ENCODE measurements at places on chromosomes 11 and 22. TPM values are rescaled to one million over a fixed set of nuclear protein-coding genes. Genes with fewer than 3 reads are reported as not detected.
A peak's percentile ranks its signal among the peaks of the same experiment; 100 is the strongest.

GRCh38 chr11:72614381-72614780 lies 59.8 kb downstream of the PDE2A start:
- no peak for DNase-seq

DNA sequence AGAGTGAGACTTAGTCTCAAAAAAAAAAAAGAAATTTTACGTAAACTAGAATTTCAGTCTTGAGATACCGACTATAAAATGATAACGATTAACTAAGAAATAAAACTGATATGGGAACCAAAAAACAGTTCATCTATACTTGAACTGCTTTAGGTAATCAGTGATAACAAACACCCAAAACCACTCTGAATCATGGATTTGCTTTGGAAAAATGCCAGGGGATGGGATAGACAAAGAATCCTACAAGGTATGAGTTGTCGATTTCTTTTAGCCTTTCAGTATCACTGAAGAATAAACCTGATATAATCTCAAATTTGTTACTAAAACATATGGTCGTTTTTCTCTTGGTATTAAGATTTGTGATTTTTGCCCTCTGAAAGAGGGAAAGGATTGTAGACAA lies 13.7 kb downstream of the CSTF3 start:
- DNase-seq = no peak

Gene OR6T1
- not detected for total RNA-seq

Gene SYT9
- under 0.01 TPM for total RNA-seq

DNA sequence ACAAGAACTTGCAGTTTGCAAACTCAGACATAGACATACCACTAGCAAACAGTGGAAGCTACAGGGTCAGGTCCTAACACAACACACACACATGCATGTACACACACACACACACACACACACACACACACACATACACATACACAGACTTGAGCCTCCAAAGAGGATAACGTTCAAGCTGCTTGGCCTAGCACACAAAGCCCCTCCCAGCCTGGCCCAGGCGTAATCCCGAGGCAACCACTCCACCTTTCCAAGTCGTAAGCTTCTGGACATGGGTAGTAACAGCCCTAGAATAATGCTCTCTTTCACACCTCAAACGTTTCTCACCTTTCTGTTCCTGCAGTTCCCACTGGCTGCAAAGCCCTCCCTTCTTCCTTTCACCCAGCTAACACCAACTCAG lies 88.6 kb downstream of the LARGE1 start:
- DNase-seq = no peak

Gene OLFML1
- total RNA-seq = not detected

- DNase-seq = no peak
These were observed 592.6 kb downstream of the ETS1 start for GRCh38 chr11:127994736-127995135.

DNA sequence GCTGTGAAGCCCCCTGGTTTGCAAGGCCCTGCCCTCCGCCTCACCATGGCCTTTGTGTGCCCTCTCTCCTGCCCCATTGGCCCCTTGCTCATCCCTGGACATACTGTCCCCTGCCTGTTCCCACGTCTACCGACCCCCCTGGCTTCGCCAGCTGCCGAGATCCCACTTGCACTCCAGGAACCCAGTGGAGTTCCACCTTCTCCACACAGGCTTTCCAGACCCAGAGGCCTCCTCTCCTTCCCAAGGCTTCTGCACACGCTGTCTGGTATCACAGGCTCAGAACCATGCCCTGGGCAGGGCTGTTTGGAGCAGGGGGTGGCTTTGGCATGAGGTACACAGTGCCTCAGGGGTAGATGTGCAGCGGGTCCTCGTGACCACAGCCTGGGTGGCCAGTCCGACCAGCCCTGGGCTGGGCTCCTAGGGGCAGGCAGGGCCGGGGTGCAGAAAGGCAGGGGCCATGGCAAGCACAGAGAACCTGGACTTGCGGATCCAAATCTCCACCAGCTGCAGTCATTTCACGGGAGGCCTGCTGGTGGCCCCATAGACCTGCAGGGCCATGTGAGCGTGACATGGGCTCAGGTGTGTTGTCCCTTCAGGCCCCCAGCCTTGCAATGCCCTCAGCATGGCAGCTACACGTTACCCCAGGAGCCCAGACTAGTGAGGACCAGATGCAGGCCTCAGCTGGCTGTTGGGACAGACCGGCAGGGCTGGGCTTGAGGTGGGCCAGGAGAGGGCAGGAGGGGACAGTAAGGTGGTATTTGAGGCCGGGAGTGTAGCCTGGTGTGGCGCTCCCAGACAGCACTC lies 9.5 kb downstream of the GRK2 start:
- DNase-seq = no peak

Gene PLAAT4
- total RNA-seq = 52.0 TPM

Gene ENTHD1
- not detected for total RNA-seq

DNA sequence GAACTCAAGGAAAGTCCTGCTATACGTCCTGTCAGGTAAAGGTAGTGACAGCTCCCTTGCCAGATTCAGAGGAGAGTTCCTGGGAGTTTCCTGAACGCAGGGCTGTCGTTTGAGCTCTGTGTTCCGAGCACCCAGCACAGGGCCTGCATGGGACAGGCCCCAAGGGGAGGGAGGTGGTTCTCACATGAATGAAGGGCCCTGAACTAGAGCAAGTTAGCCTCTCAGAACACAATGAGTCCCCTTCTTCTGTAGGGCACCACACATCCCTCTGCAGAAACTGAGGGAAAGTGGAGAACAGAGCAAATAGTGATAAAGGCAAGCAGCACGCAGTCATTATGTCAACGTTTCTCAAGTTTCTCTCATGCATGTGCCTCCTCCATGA lies 35.3 kb downstream of the NEU3 start:
- DNase-seq = no peak

Gene MPZL3
- total RNA-seq = 2.2 TPM

GRCh38 chr11:68810164-68810563 lies 31.6 kb downstream of the CPT1A start:
- no peak for DNase-seq

- DNase-seq = no peak
These were observed 13.4 kb upstream of the PNPLA3 start for GRCh38 chr22:43910178-43910695.

DNA sequence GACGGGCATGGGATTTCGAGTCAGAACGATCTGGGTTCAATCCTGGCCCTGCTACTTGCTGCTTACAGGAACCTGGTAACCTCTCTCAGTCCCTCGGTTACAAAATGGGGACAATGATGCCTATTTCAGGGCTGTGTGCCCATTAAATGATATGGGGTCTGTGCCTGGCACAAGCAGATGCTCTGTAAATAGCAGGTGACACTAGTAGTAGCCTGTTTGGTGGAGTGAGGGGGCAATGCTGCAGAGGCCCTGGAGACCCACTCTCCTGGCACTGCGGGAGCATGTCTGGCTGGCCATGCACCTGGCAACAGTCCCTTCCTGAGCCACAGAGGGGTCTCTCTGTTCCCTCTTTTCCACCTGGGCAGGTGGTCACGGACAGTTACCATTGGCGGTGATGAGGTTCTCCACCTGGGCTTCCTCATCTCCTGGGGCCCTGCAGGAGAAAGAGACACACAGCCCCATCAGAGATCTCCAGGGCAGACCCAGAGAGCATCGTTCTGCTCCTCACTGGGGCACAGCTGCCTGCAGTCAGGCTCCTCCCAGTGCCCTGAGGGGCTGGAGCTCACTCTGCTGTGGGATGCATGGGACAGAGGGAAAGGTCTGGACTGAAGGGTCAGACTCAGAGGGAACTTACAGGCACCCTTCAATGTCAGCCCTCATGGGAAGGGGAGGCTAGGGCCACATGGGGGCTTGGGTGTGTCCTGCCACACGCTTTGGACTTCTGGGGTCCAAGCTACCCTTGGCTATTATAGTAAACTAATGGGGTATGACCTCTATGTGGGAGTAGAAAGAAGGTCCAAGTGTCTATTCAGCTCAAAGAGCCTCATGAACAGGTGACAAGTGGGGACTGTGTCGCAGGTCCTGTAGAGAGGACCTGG lies 15.6 kb upstream of the FXYD2 start:
- DNase-seq = no peak

DNA sequence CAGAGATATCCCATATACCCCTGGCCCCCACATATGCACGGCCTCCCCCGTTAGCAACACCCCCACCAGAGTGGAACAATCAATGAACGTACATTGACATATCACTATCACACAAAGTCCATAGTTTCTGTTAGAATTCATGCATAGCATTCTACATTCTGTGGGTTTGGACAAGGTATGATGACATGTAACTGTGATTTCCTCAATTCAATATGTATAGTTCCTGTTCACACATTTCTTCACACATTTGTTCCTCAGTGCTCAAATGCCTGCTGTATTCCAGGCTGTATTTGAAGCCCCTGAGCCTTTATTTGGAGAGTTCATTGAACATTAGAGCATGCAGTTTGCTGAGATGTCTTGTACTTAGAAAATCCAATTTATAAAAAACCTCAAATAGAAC lies 69.9 kb downstream of the PTPRJ start:
- DNase-seq = no peak

Gene HIC2
- total RNA-seq = 13.7 TPM

DNA sequence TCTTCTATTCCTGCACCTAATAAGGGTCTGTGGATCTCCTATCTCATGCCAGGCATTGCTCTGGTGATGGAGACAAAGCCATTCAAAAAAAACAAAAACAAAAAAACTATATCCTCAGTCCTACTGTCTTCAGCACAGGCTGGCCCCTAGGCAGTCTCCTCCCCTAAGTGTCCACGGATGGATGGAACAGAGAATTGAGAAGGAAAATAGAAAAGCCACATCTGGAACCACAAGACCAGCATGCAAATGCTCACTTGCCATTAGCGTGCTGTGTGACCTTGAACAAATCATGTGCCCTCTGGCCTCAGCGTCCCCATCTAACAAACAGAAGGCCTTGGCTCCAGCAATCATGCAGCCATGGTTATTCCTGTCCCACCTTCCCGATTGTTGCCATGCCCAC lies 32.7 kb upstream of the CD82 start:
- no peak for DNase-seq

DNA sequence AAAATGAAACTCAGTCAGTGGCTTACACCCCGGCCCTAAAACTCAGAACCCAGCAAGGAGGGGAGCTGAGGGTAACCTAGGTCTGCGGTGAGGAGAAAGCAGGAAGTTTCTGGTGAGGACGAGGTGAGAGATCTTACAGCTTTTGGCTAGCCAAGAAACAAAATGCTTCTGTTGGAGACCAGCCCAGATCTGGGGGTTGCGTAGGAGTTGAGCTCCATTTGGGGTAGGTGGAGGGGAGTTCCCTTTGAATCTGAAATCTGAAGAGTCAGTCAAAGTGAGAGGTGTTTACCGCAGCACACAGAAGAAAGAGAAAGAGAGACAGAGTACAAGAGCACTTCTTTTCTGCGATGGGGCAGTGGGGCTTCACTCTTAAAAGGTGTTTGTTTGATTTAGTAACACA lies 29.6 kb downstream of the EHF start:
- peak; percentile 87 for DNase-seq

DNA sequence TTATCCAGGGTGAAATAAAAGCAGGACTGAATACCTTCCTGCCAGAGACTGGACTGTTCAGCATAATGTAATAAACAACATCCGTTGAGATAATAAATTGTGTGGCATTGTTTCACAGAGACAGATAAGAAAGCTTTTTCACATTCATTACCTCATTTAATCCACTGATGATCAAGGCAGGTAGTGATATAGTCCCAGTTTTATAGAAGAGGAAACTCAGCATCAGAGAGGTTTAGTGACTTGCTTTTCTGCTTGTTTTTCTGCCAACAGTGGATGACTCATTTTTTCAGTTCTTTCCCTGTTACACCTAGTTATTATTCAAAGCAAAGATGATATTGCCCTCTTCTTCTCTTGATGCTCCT lies 4.0 kb downstream of the MYO18B start:
- DNase-seq = no peak

- no peak for DNase-seq
These were observed 120.1 kb downstream of the GALNT18 start for GRCh38 chr11:11501546-11502262.

DNA sequence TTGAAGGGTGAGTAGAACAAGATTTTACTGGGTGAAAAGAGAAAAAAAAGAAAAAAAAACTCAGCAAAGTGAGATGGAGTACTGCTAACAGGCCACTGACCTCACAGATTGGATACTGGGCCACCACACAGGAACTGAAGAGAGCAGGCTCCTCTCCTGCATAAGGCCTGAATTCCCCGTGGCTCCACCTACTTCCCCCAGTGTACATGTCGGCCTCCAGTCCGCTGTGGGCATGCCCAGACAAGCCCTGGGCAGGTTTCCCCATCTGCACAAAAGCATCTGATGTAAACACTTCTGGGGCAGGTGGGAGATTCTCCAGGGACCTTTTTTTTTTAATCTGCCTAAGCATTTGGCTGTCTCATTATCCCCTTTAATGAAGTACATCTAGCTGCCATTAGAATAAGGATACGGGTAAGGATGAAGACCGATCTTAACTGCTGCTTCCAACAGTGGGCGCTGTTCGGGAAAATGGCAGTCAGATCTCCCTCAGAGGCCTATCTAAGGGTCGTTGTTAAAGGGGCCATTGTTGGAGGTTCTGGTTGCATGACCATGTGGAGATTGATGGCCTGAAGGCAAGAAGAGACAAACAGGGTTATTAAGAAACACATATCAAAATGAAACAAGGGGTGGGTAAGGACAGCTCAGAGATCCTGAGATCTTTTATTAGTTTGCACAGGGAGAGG lies 48.5 kb downstream of the MS4A13 start:
- no peak for DNase-seq

DNA sequence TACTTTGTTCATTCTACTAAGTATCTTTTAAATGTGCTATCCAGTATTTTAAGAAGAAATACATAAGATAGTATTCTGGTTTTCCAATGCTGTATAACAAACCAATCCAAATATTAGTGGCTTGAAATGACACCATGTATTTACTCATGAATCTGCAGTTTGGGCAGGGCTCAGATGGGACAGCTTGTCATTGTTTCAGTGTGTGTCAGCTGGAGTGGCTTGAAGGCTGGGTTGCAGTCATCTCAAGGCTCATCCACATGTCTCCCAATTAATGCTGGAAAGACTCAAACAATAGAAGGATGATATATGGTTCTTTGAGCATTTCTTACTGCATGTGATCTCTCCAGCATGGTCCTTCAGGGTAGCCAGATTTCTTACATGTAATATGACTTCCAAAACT lies 146.2 kb downstream of the ARHGAP42 start:
- DNase-seq = no peak

DNA sequence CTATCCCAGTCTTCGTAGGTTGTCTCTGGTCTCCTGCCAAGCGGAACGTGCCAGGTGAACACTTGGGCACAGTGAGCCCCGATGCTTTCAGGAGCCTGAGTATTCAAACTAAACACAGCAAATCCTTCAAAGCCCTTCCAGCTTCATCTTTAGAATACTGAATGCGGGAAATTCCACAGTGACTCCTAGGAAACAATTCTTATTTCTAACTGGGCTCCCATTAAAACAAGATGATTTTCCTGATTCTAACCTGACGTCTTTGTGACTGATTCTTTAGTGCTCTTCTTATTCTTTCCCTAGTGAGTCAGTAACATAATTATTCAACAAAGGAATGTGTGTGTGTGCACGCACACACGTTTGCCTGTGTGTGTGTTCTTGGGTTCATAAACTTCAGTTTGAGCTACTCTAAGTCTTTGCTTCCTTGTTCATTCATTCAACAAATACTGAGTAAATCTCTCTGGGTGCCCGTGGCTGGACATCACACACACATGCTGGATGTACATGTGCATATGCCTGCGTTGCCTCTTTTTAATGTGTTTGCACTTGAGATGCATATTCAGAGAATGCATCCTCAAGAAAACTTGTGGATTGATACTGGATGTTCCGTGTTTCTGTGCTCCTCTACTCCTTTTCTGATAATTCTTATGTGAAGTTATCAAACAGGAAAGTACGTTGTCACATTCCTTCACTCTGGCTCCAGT lies 134.5 kb downstream of the WNT7B start:
- no peak for DNase-seq

Gene OR52A1
- total RNA-seq = 0.27 TPM

- no peak for DNase-seq
These were observed 929.9 kb downstream of the NTM start for GRCh38 chr11:132300283-132300682.

- peak; percentile 18 for DNase-seq
These were observed 620.1 kb upstream of the KIRREL3 start for GRCh38 chr11:127620671-127621070.

Data from hematopoietic multipotent progenitor cell (in vitro differentiated cells).